ENCODE measurements at places on chromosomes 4 and X.

DNA sequence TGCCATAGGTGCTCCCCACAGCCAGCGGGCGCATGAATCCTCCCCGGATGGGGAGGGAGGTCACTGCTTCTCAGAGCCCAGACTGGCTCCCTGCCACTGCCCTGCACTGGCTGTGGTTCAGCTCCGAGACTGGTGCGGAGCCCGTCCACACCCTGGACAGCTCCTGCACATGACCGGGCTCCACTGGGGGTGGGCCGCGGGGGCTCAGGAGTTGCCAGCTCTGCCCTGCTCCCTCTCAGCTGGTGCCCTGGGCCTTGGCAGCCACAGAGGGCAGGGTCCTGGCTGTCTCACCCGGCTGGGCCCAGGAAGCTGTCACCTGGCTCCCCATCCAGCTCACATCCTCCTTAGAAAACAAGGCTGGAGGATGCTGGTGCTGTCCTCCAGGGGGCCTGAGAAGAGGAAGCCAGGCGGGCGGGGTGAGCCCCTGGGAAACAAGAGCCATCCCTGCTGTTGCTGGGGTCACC lies 64.9 kb upstream of the ADRA2C start:
- DNase-seq = no peak

DNA sequence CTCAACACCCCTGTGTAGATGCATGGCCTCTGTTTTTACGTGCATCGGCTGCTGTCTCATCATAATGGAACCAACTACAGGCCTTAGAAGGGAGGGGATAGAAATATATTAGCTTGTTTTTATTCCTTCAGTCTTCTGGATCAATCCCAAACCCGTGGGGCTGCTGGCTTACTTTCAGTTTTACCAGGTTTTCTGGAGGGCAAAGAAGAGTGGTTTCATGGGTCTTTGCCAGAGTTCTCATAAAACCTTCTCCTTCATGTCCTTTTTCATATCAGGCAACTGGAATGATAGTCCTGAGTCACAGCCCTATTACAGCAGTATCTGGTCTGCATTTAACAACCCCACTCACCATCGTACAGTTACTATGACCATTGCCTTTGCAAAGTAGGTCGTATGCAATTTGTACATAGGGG lies 34.6 kb downstream of the PPP2R2C start:
- DNase-seq = no peak

DNA sequence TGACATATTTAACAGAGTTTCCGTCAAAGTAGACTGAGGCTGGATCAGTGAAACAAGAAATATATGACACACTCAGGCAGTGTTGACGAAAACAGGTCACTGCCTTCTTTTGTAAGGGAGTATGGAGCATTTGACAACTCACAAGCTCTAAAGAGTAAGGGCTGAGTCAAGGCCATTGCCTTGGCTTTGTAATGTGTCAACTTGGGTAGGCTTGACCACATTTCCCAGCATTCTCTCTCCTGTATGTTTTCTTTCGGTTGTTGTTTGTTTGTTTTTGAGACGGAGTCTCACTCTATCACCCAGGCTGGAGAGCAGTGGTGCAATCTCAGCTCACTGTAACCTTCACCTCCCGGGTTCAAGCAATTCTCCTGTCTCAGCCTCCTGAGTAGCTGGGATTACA lies 125.0 kb upstream of the MBNL3 start:
- DNase-seq = no peak

DNA sequence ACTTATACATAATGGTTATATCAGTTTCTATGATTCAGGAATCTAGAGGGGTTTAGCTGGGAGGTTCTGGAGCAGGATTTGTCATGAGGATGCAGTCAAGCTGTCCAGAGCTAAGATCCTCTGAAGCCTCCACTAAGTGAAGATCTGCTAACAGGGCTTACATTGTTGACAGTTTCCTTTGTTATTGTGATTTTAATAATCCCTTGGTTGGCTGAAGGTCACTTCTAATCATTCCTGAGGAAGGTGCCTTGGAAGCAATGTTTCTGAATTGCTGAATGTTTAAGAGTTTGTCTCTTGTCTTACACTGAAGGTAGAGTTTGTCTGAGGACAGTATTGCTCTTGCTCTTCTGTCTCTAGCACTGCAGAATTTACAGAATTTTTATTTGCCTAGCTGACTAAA lies 41.3 kb downstream of the BANK1 start:
- no peak for DNase-seq
